ENCODE measurements at places on chromosomes 1 and 21.

DNA sequence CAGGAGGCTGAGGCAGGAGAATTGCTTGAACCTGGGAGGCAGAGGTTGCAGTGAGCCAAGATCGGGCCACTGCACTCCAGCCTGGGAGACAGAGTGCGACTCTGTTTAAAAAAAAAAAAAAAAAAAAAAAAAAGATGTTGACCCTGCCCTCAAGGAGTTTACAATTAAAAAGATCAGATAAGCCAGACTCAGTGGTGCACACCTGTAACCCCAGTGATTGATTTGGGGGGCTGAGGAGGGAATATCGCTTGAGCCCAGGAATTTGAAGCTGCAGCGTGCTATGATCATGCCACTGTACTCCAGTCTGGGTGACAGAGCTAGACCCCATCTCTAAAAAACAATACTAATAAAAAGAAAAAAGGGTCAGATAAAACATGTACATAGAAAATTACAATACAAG, 1.6 kb upstream of the SESN2 start:
- no peak for DNase-seq

GRCh38 chr1:147769106-147769505, 8.7 kb upstream of the GJA5 start:
- DNase-seq, result no peak

- no peak for DNase-seq
Observed at GRCh38 chr1:224502459-224503160, 68.0 kb upstream of the WDR26 start.

- DNase-seq, result no peak
Observed at GRCh38 chr1:226428791-226429461, 21.0 kb upstream of the PARP1 start.
